NCI-H510A treated with DMSO at 0.1 percent for 48 hours (cell line): ENCODE measurements at places on chromosomes 3 and 15.

- DNase-seq: no peak
Measured at GRCh38 chr3:120168038-120168437, 73.8 kb upstream of the GSK3B start.

DNA sequence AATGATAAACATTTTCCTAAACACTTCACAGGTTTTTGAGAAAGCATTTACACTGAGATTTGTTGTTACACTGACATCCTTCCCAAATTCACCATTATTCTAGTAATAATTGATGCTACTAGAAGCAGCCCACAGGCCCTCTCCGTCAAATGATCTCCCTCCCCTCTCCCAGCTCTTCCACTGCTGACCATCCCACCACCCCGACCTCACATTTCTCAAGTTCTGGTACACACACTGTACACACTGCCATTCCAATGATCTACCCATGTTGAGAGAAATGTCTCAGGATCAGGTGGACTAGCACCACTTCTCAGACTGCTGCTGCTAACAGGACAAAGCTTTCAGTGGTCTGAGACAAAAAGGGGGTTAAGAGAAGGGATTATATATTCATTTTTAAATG, 3.5 kb downstream of the TBC1D5 start:
- no peak for DNase-seq

DNA sequence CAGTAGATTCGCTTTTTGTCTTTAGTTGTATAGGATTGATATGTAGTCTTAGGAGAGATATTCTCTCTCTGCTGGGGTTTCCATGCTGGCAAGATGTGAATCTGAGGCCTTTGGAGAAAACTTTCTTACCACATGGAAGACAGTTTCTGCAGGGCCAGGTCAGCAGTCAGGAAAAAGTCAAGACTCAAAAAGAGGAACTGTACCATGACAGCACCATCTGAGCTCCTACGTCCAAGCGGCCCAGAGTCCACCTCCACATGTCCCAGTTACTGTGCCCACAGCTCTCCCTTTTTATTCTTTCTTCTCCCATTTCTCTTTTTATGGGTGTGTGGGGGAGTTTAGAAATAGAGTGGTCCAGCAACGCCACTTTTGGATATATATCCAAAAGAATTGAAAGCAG, 172.0 kb downstream of the MTHFS start:
- no peak for DNase-seq

GRCh38 chr15:93474728-93475127, 385.7 kb upstream of the RGMA start:
- no peak for DNase-seq

GRCh38 chr3:148880681-148881080, 15.6 kb downstream of the CPA3 start:
- DNase-seq: no peak

DNA sequence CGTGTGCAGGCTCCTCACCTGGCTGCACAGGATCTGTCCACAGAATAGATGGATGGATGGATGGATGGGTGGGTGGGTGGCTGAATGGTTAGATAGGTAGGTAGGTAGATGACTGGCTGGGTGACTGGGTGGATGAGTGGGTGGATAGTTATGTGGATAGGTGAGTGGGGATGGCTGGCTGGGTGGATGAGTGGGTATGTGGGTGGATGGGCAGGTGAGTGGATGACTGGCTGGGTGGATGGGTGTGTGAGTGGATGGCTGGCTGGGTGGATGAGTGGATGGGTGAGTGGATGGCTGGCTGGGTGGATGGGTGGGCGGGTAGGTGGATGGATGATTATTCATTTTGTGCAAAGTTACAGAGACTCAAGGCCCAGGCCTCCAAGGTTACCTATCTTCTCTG, 172.9 kb upstream of the CTDSPL start:
- no peak for DNase-seq
